ENCODE measurements at places on chromosomes 11 and 22.

GRCh38 chr22:39003165-39003638, 10.9 kb upstream of the APOBEC3C start:
- DNase-seq: peak; percentile 61

- no peak for DNase-seq
These were observed 23.1 kb downstream of the TAB1 start for GRCh38 chr22:39422721-39423120.

DNA sequence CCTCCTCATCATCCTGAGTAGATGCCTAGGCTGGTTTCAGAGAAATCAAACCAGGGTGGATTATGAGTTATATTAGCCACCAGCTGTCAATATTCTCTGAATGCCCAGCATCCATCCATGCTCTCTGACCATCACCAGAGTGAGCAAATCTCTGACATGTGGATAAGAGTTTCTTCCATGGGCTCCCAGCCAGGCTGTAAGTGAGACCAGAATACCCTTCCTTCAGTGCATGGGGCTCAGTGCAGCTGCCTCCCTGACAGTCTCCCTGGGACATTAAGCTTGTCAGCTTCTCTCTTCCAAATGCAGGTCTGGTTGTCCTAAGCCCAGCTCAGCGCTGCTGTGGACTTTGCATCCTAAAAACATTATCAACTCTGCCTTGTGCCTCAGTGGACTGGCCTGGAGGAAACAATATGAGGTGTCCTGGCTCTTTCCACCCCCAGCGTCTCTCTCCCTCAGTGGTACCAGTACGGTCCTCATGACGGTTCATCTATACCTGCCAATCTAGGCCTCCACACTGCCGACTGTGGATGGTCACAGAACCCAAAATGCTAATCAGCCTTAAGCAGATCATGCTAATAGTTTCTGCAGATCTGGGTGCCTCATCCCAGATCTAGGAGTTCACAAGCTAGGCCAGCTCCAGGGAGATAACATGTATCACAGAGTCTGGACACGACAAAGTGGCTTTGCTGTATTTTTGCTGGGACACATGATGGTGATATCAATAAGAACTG, 41.6 kb upstream of the PRAME start:
- DNase-seq: no peak

DNA sequence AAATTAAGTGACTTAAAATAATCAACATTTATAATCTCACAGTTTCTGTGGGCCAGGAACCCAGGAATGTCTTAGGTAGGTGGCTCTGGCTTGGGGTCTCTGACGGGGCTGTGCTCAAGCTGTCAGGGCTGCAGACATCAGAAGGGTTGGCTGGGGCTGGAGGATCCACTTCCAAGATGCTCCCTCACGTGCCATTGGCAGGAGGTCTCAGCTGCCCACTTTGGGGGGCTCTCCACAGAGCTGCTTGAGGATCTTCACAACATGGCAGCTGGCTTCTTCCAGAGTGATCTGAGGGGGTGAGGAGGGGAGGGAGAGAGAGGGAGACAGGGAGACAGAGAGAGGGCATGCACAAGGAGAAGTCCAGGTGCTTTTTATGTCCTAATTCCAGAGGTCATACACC, 18.1 kb downstream of the SLC2A11 start:
- DNase-seq: no peak

DNA sequence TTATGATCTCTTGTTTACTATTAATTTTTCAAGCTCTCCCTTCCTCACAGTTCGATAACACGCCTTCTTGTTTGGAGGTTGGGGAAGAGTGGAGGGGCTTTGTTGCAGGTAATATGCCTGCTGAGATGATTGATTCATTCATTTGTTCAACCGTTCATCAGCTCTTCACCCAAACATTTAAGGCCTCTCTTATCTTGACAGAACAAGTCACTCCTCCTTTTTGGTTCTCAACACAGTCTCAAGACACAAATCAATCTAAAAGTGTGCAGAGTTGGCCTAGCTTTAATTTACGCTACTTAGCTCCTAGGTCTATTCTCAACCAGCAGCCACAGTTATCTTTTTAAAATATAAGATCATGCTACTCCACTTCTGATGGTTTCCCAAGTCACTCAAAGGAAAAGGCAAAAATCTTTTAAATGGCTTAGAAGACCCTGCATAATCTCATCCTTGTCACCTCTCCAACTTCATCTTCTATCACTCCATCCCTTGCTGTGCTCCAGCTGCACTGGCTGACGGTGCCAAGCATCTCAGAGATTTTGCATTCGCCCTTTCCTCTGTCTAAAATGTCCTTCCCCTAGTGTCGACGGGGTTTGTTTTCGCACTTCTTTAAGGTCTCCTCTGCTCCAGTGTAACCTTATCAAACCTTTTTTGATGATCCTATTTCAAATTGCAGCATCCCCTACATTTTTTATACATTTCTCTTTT, 60.3 kb downstream of the AMBRA1 start:
- DNase-seq: no peak

GRCh38 chr11:19951558-19952115, 208.6 kb downstream of the DBX1 start:
- DNase-seq: no peak

- no peak for DNase-seq
These were observed 101.3 kb downstream of the TP53I11 start for GRCh38 chr11:44849424-44849823.

- DNase-seq: no peak
These were observed at the start of gene C11orf16 for GRCh38 chr11:8932564-8933180. Gene C11orf16 (minus strand): TSS chr11:8932947. CDS start chr11:8932308, 639 bp downstream.

DNA sequence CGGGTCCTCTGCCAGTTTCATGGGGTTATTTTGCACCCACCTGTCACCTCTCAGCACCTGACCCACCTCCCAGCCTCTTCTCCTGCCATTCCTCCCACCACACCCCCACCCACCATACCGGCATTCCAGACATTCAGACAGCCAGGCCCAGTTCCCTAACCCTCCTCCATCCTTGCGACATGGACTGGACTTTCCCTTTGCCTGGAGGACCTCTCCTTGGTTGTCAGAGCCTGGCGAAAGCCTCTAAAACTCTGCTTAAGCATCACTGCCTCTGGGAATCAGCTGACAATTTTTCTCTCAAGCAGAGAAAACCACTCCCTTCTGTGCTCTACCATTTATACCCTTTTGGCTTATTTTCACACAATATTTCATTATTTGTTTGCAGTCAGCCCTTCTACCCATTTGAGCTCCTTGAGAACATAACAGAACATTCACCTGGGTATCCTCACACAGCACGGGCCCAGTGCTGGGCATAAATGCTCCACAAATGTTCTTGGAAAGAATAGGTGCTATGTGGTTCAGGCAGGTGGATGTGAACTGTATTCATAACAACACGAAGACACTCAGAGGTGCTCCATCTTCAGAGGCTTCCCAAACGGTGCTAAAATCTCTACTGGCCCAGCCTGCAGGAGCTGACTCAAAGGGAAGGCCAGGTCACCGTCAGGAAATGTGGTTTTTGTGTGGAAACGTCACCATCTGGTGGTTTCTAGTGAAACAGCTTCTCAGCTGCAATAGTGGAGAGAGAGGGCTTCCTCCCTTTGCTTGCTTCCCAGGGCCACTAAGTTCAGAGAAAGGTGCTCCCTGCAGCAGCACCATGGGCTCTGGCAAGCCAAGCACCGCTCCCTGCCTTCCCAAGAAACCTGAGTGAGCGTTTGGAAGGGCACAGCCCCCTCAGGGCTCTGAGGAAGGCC, 10.4 kb downstream of the SPATA19 start:
- DNase-seq: no peak

DNA sequence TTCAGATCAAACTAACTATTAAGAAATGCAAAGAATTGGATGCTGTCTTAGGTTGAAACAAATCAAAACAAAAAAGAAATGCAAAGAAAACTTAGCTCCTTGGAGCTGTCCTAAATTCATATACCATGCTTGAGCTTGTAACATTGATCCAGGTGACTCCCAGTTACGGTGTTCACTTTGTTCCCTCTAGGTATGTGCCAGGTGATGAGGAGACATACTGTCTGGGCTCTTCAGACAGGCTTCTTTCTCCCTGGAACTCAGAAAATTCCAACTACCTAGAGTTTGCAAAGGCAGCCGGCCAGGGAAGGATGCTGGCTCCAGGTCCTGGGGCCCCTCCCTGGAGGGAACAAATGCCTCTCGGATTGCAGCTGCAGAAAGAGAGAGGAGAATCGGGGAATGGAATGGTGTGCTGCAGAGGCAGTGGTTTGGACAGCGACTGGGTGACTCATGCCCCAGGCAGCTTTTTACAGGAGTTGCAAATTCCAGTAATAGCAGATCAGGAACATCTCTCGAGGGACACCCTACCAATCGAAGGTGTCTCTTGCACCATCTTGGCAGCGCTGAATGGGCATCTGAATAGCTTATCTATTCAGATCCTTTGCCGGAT, 12.3 kb upstream of the ASPHD2 start:
- no peak for DNase-seq

GRCh38 chr11:129731316-129731715, 84.3 kb upstream of the TMEM45B start:
- DNase-seq: no peak

GRCh38 chr11:12979928-12980689, 29.0 kb upstream of the RASSF10 start:
- no peak for DNase-seq

DNA sequence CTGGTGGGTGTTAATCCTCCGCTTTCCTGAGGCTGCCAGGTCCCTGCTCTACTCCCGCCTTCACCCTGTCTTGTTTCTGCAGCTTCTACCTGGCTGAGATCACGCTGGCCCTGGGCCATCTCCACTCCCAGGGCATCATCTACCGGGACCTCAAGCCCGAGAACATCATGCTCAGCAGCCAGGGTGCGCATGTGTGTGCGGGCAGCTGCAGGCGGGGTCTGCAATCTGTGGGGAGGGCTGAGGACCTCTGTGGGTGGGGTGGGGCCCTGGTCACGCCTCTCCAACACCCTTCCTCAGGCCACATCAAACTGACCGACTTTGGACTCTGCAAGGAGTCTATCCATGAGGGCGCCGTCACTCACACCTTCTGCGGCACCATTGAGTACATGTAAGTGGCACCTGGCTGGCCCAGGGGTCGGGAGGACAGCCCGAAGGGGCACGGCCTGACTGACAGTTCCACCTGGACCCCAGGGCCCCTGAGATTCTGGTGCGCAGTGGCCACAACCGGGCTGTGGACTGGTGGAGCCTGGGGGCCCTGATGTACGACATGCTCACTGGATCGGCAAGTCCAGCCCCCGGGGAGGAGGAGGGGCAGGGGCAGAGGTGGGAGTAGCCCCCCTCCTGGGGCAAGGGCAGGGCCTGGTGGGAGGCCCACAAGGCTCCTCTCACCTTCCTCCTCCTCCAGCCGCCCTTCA, 4.5 kb downstream of the RPS6KB2 start:
- DNase-seq: no peak

- no peak for DNase-seq
These were observed 32.2 kb upstream of the LYVE1 start for GRCh38 chr11:10600570-10601248.

DNA sequence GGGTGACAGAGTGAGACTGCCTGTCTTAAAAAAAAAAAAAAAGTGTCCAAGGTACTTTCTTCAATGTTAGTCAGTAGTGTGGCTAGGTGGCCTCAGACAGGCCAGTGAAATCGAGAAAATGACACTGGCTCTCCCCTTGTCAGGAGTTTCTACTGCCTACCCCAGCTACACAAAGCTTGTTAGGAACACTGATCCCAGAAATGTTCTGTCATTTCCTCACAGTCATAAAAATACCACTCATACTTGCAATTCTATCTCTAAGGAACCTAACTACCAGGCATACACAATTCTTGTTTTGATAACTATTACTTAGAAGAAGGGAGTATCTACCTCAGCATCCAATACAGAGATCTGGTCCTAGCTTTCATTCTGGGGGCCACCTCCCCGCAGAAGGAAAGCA, 31.3 kb downstream of the ATP6V1E1 start:
- no peak for DNase-seq

DNA sequence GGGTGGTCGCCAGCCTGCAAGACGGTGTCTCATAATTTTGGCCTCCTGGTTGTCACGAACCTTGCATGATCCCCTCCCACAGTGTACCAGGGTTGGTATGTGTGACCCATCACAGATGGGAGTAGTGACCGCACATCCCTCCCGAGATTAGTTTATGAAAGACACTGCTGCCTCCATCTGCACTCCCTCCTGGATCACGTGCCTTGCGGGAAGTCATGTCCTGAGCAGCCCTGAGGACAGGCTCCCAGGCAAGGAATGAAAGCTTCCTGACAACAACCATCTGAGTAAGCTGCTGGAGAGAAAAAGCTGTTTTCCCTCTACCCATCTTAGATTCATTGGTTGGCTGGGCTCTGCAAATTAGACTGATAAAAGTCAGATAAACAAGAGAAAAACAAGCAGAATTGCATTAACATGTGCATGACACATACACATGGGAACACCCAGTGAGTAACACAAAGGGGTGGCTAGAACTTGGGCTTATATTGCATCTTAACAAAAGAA, 14.4 kb upstream of the PAMR1 start:
- DNase-seq: no peak

DNA sequence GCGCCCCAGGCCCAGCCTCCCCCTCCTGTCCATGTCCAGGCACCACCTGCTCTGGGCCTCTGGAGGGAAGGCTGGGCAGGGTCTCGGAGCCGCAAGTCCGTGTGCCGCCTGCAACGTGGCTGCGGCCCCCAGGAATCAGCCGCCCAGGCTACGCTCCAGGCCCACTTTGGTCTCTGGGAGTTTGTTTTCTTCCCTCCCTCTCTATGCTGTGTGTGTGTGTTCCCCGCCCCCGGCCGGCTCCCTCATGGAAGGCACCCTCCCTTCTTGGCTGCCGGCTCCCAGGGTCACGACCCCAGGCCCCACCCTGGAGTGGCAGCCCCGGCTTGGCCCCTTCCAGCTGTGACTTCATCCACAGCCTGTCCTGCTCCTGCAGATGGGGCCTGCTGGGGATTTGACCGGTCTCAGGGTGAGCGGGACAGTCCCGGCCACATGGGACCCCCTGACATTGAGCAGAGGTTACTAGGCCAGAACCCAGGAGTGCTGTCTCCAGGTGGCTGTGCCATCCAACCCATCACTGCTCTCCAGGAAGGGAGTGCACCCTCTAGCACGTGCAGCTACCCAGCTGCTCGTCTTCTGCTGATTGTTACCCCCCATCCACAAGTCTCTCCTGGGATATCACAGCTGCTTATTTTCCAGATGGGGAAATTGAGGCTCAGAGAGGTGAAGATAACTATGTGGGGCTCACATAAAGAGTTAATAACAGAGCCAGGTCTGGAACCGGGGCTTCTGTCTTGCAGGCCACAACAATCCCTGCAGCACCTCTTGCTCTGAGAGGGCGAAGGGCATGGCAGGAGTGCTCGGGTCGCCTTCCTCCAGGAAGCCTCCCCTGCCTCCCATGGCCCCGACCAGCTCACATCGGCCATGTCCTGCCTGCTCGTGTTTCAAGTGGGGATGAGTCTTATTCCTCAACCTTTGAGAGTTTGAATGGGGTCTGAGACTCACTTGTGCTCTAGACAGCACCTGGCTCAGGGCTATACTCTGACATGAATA, 2.8 kb upstream of the LIF start:
- no peak for DNase-seq

- DNase-seq: no peak
These were observed 137.6 kb downstream of the TRPC6 start for GRCh38 chr11:101446238-101446637.

DNA sequence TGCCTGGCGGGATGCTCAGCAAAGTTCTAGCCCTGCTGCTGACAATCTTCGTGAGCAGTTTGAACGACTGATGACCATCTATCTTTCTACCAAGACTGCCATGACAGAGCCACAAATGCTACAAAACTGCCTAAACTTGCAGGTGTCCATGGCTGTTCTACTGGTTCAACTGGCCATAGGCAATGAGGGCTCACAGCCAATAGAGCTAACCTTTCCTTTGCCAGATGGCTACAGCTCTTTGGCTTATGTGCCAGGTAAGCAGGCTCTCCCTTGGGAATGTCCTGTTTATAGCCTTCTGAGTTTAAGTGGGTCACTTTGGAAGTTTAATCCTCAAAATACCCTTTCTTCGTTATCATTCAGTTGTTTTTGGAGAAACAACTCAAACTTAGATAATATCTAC, 20.1 kb downstream of the UBE4A start:
- no peak for DNase-seq

- peak; percentile 50 for DNase-seq
These were observed 1.6 kb downstream of the IL2RB start for GRCh38 chr22:37148031-37148651.
